Stimulated activated CD8-positive, alpha-beta memory T cell treated with anti-CD3 and anti-CD28 coated beads, Interleukin-15, amount 100 ng/mL, for 24 hours (primary cell): ENCODE measurements at places on chromosomes 2 and 18.

GRCh38 chr18:32460171-32460731, 10.4 kb downstream of the GAREM1 start:
- DNase-seq: no peak

- DNase-seq: no peak
Measured at GRCh38 chr18:36419900-36420531, 122.5 kb downstream of the FHOD3 start.

- DNase-seq: no peak
Measured at GRCh38 chr2:46434851-46435273, 44.5 kb upstream of the TMEM247 start.

- no peak for DNase-seq
Measured at GRCh38 chr18:14940735-14941134, 192.8 kb downstream of the ANKRD30B start.

GRCh38 chr2:9658972-9659371, 28.2 kb upstream of the YWHAQ start:
- DNase-seq: no peak

DNA sequence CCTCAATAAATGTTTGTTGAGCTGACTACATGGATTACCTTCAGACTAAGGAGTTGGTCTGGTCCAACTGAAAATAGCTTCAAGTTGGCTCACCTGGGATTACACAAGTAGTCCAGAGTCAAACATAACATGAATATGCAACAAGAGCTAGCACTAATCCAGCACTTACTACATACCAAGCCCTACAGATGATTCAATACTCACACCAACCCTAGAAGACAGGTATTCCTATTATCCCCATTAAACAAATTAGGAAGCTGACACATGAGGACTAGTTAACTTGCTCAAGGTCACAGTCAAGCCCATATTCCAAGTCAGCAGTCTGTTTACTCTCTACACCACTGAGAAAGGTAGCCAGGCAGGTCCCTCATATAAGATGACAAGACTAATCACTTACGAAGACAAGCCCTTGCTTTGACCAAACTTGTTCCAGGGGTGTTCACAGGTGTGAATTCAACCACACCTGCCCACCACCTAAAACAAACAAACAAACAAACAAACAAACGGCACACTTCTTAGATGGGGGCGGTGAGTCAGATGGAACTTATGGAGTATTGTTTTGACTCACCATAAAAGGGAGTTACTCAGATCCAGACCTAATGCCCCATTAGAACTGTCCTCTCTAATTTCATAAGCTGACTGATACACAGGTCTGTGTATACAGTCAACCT, 29.1 kb downstream of the TMEM131 start:
- no peak for DNase-seq

GRCh38 chr2:43426305-43427031, 169.4 kb downstream of the THADA start:
- DNase-seq: peak; percentile 11

DNA sequence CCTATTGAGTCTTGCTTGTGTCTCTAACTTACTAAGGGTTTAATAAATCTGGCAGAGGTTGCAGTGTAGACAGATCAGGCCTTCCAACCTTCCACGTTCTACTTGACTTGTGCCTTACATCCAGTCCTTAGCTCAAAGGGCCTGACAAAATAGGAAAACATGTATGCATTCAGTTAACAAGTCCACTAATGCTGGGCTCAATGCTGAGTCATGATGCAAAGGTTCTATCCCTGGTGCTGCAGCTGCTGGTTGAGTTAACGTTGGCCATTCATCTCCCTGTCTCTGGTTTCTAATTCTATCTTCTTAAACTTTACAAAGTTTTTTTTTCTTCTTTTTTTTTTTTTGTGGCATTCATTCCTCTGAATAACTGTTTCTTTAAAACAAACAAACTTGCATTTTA, 46.3 kb upstream of the ITGB6 start:
- no peak for DNase-seq

DNA sequence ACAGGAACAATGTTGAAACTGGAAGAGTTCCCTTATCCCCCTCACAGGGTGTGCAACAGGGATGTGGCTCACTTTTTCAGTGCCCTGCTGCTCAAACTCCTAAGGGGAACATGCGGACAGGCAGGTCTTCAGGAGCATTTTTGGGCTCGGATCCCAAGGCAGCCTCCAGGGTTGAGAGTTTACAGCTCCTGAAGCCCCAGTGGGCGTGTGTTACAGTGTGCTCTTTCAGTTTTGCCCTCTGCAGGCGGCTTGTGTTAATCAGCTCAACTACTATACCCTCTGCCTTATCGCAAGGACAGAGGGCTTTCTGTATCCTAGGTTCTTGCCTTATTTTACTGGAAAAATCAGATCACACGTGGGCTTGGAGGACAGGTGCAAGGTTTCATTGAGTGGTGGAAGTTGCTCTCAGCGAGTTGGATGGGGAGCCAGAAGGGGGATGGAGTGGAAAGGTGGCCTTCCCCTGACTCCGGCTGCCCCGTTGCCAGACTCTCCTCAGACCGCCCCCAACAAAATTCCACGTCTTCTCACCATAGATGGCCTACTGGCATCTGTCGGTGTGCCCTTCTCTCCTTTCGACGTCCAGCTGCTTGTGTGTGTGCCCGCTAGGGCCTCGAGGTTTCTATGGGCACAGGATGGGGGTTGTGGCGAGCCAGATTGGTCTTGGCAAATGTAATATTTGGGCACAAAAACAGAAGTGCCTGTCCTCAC, 541.9 kb downstream of the TMX3 start:
- DNase-seq: no peak

GRCh38 chr2:144495227-144496091, 24.5 kb downstream of the ZEB2 start:
- no peak for DNase-seq

DNA sequence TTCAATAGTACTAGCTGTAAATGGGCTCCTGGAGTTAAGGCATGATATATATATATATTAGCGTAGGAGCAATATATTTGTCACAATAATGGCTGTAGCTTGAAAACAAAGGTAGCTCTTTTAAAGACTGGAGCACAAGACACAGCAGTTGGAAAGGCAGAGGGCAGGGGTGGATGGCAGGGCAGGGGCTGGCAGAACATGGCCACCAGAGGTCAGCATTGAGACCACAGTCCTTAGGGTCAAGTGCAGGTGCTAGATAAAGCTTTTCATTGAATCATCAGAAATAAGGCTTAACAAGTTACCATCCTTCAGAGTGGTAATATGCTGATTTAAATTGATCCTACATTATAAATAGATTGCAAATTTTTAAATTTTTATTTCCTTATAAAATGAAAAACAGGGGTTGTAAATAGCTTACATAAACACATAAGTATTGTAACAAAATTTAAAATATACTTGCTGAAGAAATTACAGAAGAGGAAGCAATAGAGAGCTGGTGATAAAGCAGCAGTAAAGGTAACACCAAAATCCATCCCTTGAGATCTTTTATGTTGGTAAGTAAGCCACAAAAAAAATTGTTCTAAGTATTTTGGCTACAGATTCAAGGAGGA, 161.2 kb upstream of the PIEZO2 start:
- no peak for DNase-seq

DNA sequence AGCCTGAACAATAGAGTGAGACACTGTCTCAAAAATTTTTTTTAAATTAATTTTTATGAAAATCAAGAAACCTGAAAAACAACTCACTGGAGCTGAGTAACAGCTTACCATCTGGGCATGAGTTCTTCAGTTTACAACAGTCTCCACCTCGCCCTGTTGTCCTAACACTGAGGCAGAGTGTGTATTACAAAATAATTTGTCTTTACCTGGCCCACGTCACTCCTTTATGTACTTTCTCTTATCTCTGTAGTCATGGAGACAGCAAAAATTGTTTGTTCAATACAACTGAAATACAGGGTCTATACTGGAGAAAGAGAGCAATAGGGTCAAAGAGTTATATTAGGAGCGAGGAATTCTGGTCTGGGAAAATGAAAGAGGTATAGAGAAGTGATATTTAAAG, 48.1 kb downstream of the CYTIP start:
- DNase-seq: no peak

GRCh38 chr2:133526530-133527300, 41.5 kb downstream of the NCKAP5 start:
- no peak for DNase-seq

DNA sequence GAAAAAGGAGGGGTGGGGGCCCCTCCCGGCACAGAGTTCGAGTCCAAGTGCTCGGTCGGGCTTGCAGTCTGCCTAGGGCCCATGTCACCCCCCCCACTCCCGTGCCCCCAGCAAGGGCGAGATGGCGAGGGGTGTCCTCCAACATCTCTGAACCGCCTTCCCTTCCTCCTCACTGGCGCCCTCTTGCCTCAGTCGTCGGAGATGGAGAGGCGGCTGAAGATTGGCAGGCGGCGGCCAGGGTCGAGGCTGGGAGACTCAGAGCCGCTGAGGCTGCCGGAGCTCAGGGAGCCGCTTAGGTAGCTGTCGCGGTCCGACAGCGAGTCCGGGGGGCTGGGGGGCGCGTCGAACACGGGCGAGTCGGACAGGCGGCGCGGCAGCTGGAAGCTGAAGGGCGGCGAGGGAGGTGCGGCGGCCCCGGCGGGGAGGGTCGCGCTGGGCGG, 2.3 kb downstream of the ZFP36L2 start:
- no peak for DNase-seq

- DNase-seq: no peak
Measured at GRCh38 chr2:134823431-134823830, 15.0 kb upstream of the ACMSD start.

DNA sequence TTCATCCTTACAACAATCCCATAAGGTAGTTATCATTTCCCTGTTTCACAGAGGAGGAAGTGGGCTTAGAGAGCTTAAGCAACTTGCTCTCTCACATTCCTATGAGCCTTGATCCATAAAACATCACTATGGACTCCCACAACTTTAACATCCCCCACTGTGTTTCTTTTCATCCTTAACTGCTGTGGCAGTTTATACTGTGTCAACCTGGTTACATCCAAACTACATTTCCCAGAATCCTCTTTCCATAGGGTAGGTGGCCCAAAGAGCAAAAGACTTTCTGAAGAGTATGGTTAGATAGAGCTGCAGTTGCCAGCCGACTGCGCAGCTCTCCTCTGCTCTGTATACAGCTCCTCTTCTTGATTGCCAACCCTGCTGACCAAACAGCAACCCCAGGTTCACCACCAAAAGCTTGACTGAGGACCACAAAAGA, 22.5 kb downstream of the MAP3K2 start:
- no peak for DNase-seq

DNA sequence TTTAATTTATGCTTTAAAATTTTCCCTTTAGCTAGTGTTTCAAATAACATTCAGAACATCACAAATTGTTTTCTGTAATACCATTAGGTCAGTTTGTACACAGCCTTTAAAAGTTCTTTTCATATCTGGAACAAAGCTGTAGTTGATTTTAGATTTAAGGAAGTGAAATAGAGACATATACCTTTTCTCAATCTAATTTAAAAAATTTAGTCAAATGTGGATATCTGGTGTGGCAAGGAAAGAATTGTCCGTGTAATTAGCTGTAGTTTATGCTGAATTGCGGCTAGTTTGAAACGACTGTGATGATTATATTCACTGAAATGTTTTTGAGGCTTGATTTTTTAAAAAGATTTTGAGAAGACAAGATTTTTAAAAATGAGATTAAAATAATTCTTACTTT, 59.9 kb downstream of the EML6 start:
- no peak for DNase-seq

GRCh38 chr2:220894069-220894468, 678.0 kb downstream of the EPHA4 start:
- no peak for DNase-seq

GRCh38 chr2:39469807-39470206, 32.7 kb upstream of the MAP4K3 start:
- no peak for DNase-seq

GRCh38 chr2:72211350-72211749, 63.7 kb upstream of the CYP26B1 start:
- no peak for DNase-seq

DNA sequence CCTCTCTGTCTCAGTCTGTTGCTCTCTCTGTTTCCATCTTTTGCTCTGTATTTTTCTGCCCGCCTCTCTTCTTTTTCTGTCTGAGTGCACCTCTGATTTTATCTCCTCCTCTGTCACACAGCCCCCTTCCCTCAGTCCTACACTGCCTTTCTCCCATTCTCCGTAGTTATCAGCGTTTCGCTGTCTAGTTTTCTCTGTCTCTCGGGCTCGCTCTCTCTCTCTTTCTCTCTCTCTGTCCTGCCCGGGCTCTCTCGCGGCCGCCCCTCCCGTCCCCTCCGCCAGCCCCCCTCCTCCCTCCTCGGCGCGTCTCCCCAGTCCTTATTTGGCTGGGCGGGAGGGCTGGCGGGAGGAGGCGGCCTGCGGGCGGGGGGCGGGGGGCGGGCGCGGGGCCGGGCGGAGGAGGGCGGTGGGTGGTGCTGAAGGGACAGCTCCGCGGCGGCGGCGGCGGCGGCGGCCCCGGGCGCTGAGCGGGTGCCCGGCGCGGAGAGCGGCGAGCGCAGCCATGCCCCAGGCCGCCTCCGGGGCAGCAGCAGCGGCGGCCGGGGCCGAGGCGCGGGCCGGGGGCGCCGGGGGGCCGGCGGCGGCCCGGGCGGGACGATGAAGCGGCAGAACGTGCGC, at the start of gene KCNK3:
KCNK3 (plus strand) TSS at position 444 of the 618 bp plus-strand sequence; CDS start at position 598, 154 bp downstream.
- peak; percentile 11 for DNase-seq

- no peak for DNase-seq
Measured at GRCh38 chr2:234958746-234959395, 7.1 kb downstream of the SH3BP4 start.

DNA sequence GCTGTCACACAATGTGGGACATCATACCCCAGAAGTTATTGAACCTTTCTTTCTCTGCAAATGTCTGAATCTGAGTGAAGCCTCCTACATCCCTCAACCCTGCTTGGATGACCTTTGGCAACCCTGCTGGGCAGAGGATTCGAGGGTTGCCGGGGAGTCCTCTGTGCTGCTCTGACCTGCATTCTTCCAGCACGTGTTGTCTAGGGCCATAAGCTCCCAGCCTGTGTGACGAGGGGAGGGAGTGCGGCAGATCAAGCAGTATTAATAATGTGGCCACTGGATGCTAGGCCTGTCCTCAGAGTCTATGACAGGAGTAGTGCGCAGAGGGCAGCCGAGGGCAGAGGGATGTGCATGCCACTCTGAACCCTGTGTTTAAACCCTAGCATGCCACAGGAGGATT, 58.8 kb downstream of the RPL37A start:
- no peak for DNase-seq

DNA sequence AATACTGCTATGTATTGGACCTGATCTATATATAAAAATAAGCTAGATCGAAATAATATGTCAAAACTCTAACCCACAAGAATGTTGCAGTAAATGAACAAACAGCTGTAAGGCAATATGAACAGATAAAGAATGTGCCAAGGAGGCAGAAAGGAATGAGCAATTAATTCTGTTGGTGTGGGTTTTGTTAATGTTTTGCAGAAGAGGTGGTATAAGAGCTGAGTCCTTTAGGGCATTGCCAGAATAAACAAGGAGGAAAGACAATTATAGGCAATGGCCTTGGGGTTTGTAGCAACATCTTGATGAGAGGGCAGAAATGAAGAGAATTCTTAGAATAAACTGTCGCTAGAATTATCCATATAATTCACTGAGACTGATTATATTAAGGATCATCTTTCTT, 240.9 kb upstream of the GULP1 start:
- DNase-seq: no peak

- DNase-seq: no peak
Measured at GRCh38 chr2:60303680-60304079, 249.8 kb downstream of the BCL11A start.
